HepG2 (cell line): ENCODE measurements at places on chromosomes 1 and 21.

DNA sequence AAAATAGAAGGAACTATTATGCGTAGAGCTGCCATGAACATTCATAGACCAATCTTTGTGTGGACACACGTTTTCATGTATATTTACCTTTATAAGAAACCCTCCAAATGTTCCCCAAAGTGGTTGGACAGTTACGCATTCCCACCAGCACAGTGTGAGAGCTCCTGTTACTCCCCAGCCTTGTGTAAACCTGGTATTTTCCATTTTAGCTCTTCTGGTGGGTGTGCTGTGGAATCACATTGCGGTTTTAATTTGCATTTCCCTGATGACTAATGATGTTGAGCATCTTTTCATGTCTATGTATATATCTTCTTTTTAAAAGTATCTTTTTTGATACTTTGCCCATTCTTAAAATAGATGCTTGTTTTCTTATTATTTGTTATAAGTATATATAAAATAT lies 3.2 kb upstream of the UBASH3A start:
- no peak for DNase-seq

DNA sequence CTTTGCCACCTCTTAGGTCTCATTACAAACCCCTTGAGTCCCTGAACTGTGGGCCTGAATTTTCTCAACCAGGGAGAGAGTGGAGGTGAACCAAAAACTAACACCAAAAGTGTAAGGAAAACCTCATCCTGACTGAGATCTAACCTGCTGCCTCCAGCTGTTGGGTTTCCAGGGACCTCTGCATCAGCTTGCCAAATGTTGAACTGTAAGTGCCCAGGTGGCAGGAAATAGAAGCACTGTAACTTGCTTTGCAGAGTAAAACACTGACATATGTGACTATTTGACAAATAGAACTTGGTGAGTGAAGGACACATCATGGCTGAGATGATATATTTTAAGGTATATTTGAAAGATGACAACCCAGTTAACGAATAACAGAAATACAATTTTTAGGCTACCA lies 48.4 kb upstream of the NR5A2 start:
- no peak for DNase-seq

GRCh38 chr1:108569097-108569728 lies 9.3 kb downstream of the EEIG2 start:
- no peak for DNase-seq

DNA sequence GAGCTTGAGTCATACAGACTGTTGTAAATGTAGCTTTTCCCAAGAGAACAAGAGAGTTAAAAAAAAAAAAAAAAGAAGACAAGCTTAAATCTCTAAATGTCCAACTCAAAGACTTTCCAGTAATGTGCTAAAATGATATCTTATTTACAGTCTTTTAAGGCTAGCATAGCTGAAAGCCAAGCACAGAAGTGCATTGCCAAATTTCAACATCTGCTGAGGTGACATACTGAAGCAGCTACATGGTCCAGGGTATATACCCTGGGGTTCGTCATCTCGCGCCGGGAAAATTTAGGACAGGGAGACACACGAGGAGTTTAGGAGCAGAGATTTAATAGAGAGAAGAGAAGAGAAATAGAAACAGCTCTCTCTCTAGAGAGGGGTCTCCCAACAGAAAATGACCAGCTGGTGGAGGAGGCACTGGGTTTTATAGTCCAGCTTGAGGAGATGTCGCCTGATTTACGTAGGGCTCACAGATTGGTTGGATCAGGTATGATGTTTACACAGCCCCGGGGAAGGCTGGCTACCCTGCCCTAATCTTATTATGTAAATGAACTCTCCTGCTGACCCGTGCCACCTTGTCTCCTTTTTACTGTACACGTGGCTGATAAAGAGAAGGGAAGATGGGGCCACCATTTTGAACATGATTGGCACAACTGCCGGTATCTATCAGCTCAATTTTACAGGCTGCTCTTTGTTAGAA lies 172.7 kb downstream of the TRIM33 start:
- no peak for DNase-seq

DNA sequence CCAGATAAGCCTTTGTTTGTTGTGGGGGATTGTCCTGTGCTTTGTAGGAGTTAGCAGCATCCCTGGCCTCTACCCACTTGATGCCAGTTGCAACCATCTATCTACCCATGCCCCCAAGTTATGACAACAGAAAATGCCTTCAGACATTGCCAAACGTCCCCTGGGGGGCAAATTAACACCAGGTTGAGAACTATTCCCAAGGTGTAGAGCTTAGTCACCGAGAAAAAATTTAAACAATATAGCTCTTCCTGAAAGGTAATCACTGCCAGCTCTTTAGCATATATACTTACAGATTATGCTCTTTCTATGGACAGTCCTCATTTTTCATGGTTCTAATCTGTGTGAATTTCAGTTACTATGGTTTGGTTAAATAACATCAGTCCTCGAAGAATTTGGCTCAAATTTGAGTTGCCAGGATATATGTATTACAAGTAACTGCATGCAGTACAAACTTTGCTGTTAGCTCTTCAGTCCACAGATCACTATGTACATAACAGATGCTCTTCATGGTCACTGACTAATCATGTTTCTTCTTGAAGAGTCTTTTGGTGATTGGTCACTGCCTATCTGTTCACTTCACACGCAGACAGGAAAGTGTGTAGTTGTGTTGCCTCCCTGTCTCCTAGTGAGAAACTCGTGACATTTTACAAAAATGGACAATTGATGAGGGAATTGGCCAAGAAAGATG lies 25.2 kb downstream of the MAPKAPK2 start:
- peak; percentile 39 for DNase-seq

DNA sequence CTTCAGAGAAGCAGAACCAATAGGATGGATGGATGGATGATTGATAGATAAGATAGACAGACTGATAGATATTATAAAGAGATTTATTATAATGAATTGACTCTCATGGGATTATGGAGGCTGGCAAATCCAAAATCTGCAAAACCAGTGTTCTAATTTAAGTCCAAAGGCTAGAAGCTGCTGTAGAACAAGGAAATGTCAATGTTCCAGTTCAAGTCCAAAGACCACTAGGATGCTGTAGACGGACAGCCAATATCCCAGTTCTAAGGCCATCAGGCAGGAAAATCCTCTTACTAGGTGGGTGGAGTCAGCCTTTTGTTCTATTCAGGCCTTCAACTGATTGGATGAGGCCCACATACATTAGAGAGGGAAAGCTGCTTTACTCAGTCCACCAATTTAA lies 4.1 kb upstream of the SLC44A3 start:
- DNase-seq, result no peak

GRCh38 chr1:235105051-235106043 lies 23.3 kb downstream of the TOMM20 start:
- DNase-seq, result no peak
